Activated naive CD4-positive, alpha-beta T cell treated with Interleukin-2 at 50 U/mL for 16 hours (primary cell): ENCODE measurements at places on chromosomes 3 and 15.

- DNase-seq = no peak
These were observed 687.9 kb downstream of the SQOR start for GRCh38 chr15:46322753-46323152.

- DNase-seq = no peak
These were observed 53.5 kb downstream of the TBC1D2B start for GRCh38 chr15:78023865-78024518.

DNA sequence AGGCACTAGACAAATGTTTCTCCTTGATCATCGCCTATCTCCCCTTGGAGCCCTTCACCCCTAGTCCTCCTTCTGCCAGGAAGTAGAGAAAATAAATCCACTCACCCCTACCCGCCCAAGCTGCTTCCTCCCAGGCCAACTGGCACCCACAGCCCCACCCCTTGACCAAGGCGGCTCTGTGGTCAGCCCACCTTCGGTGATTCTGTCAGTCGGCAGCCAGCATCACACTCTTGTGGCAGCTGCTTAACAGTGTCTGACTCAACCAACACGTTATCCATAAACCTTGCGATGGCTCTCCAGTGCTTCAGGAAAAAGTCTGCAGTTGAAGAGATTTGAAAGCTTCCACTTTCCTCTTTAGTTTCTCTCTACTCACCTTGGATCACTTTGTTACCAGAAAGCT lies 7.6 kb downstream of the SHF start:
- no peak for DNase-seq

DNA sequence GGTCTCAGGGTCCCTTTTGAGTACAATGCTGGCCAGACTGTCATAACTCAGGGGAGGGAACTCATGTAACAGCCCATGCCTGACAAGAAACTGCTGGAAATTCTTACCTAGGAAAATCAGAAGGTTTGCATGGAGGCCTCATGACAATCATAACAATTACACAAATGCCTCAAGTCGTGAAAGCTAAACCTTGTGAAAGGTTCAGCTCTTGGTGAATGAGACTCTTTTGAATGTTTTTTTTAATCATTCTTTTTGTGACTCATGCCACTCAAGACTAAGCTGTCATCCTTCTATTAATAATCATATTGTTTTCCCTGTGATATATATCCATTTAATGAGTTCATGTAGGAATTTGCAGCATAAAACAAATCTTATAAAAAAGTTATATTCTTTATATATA lies 61.4 kb upstream of the LEKR1 start:
- no peak for DNase-seq

- no peak for DNase-seq
These were observed 54.4 kb downstream of the ARNT2 start for GRCh38 chr15:80458580-80458979.

- DNase-seq = no peak
These were observed 642.3 kb upstream of the ADAMTS9 start for GRCh38 chr3:65330072-65330471.

GRCh38 chr3:13219902-13220296 lies 146.7 kb upstream of the IQSEC1 start:
- no peak for DNase-seq

DNA sequence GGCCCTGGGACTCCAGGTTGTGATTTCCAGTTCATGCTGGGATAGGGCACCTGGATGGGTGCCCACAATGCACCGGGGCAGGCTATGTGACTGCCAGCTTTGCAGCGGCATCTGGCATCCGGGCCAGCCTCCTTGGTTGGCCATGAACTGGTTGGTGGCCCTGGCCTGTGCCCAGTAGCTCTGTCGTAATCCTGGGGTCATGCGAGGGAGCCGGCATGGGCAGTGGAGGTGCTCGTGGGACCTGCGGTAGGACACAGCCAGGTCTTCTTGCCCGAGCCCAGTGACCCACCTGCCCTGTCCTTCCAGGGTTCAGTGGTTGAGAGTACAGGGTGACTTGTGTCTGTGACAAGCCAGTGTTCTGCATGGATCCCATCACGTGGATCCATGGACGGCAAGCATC lies 237.9 kb downstream of the SNRPN start:
- no peak for DNase-seq

DNA sequence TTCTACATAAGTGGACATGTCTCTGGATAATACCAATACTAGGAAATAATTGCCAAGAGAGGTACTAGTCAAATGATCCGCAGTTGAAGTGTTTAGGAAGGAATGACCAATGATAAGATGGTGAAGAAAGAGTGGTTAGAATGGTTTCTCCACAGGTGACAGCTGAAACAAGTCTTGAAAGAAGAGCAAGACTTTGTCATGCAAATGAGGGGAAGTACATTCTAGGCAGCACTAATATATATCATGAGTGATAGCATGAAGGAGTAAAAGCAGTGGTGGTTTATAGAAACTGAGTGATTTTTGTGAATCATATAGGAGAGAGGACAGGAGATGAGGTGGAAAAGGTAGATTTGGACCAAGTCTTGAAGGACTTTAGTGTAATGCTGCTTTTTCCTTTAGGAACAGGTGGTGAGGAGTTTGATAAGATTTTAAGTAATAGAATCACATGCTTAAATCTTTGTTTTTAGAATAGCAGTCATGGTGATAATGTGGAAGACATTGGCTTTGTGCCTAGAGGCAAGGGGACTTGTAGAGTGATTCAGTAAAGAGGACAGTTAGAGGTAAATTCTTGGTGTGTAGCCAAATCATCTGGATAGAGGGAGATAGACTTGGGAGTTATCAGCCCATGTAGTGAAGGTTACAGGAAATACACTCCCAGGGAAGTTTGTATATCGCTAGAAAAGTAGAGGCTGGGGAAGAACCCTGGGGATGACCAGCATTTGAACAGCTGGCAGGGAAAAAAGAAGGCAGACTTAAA lies 31.9 kb downstream of the SLMAP start:
- no peak for DNase-seq

DNA sequence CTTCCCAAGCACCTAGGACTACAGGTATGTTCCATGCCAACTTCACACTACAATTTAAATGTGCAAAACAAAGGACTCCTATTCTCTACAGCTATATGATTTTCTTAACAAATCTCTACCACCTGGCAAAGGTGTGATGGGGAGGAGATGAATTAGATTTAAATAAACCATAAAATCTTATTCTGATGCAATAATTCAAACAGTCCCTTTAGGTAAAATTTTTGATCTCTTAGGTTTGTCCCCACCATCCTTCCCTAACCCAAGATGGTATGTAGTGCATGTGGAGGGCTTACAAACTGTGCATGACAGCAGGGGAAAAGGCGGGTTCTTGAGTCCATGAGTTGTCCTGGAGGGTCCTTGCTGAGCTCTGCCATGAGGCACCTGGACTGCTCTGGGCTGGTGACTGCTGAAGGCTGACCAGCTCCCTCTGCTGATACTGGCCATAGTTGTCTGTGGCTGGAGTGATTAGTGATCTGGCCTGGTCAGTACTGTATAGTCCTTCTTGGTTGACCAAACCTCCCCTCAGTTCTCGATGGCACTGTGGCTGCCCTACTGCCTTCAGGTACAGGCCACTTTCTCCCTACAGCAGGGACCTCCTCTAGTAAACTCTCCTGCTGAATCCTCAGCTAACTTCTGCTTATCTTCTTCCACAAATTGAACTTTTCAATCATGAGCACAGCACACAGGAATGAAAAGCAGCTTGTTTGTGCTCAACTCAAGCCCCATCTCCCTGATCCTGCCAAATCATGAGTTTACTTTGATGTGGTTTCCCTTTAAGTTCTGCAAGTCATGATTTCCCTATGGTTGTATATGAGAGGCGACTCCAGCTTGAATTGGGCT lies 30.1 kb downstream of the CFAP161 start:
- no peak for DNase-seq

DNA sequence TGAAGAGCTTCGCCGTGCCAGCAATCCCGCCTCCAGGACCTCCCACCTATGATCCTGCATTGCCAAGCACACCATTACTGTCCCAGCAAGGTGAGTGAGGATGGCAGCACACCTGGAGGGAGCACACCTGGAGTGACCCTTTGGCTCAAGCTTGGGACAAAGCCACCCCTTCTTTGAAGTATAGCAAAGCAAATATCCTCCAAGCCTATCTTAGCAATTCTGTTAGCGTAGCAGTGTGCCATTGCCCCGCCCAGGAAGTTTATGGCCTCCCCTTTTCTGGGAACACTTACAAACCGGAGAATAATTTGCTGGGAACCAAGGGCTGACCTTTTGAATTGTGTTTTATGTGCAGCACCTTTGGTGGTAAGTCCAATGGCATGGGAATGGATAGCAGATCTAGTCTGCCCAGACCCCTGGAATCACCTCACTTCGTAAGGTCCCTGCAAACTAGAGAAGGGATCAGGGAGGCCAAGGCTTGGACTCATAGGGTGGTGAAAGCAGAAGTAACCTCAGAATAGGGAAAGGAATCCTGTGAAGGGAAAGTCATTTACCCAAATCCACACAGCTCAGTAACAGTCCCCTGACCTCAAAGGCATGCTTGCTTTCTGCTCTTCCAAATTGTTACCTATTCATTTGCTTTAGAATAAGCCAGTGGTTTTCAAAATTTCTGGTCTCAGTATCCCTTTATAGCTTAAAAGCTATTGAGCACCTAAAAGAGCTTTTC lies 70.1 kb downstream of the HCN4 start:
- DNase-seq = no peak

- no peak for DNase-seq
These were observed 120.4 kb upstream of the MEF2A start for GRCh38 chr15:99445272-99445850.

DNA sequence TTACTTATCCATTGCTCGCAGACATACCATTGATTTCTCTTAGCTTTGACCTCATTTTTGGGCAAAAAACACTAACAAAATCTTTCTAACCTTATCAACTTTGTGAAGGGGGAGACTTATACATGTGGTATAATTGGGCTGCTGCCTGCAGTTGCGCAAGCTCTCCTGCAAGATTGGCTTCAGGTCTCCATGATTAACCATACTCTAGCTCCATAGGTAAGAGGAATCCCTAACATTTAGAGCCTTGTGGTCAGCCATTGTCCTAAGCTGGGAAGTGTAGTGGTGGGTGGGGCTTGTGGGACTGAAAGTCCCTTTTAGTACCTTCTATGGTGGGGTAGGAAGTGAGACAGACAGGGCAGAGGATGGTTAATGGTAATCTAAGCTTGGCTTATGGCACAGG lies 179.6 kb upstream of the THRB start:
- no peak for DNase-seq

- DNase-seq = no peak
These were observed 6.4 kb upstream of the GALK2 start for GRCh38 chr15:49163678-49164077.

DNA sequence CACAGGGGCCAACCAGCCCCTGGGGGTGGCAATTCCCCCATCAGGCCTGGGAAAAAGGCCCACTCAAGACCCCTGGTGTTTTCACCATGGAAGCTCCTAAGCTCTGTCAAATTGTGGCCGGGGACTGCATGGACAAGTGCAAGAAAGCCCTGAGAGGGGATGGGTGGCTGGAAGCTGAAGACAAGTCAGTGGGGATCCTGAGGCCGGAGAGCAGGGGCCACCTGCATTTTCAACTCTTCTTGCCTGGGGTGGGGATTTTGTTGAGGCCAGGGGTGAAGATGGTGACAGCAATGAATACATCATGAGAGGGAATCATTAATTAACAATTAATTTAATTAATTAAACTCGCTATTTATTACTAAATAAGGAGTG lies 33.9 kb downstream of the FEM1B start:
- DNase-seq = no peak

DNA sequence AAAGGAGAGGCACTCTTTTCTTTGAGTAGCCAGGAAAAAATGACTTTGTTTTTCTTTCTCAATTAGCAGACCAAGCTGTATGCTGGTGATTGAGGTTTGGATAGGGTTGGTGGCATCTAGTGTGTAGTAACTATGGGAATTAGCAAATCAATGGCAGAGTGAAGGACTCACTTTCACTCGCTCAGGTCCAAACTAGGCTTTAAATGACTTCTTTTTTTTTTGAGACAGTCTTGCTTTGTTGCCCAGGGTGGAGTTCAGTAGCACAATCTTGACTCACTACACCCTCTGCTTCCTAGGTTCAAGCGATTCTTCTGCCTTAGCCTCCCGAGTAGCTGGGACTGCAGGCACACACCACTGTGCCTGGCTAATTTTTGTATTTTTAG lies 35.9 kb downstream of the PRKCI start:
- DNase-seq = no peak

DNA sequence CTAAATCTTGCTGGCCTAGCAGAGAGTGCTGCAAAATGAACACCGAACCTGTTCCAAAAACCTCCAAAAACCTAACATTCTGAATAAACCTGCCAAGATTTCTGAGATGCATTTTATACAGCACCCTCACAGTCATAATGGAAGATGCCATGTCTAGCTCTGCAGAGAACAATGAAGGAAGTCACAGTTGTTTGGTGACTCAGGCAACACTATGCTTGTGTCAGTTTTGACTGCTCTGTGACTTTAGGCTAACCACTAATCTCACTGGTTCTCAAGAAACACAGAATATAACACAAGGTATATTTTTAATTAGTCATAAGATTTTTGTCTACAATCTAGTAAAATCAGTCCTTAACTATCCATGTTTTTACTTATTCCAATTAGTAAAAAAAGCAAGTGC lies 606.6 kb downstream of the TBL1XR1 start:
- no peak for DNase-seq

DNA sequence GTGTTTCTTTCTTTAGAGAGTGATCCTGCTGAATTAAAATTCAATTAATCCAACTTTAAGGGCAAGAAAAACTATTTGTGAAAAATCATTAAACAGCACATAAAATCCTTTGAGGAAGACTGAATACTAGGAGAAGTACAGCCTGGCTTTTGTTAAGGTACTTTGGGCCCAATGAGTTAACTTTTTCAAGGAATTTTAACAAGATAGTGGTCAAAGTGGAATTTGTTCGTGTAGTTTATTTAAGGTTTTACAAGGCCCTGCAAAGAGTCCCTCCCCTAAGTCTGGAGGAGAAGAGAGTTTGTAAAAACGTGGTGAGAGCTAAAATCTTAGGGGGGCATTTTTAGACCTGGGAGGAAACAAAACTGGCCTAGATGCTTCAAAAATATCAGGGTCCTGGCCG lies 26.0 kb upstream of the TRIM71 start:
- no peak for DNase-seq

DNA sequence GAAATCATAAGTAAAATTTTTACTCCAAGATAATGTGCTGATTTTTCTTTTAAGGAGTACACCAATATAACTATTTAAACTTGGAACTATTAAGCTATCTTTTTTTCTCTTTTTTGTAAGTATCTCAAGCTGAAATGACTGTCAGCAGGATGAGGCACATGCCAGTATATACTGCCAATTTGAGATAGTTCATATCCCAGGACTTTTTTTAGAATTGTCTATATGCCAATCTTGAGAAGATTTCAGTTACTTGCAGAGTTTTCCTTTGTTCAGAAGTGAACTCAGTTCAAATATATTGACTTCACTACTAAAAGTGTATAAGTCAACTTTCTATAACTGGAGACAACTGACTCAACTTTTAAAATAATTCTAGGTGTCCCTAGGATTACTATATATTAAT lies 181.7 kb upstream of the ZNF717 start:
- no peak for DNase-seq

- no peak for DNase-seq
These were observed 165.2 kb upstream of the MYRIP start for GRCh38 chr3:39644176-39644575.

- no peak for DNase-seq
These were observed 155.6 kb downstream of the SQOR start for GRCh38 chr15:45790325-45790943.

- no peak for DNase-seq
These were observed 189.1 kb upstream of the CADPS start for GRCh38 chr3:63064209-63064755.
